NCI-H524 (cell line): ENCODE measurements at places on chromosomes 11 and 22.

DNA sequence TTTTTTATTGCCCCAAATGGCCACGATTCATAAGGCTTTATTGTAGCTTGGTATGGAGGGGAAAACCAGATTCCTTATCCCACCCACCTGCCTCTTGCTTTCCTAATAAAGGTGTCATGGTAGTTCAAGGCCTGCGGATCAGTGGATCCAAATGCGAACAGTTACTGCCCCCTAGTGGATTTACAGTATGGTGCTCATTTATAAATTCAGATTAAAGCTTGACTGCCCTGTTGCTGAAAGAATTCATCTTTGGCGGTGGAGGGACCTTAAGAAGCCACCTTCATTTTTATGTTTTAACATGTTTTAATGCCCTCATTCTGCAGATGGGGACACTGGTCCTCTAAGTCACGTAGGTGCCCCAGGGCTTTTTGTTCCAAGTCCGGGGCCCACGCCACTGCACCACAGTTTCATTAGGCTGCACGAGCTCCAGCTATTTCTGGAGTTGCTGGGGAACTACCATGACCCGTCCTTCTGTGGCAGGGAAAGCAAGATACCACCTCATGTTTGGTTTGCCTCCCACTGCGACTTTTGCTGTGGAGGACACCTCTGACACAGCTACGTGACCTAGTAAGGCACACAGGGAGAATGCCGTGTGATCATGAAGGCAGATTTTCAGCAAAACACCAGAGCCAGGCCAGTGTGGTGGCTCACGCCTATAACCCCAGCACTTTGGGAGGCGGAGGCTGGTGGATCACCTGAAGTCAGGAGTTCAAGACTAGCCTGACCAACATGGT is 15.6 kb upstream of the INCENP start:
- DNase-seq, result peak; percentile 30

DNA sequence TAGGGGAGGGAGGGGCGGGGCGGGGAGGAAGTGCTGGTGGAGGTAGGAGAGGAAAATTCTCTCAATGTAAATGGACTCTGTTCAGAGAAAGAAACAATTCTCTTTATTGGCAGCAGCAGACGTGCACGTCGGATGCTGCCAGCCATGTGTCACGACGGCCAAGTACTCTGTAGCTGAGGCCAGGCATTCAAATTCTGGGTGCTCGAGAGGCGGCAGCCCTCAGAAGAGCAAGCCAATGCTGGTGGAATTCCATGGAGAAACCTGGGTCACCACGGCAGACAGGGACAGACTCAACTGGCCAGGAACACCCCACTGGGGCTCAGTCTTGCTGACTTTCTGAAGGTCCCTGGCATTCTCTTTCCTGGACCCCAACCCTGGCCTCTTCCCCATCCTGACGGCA is 90.8 kb downstream of the ABTB2 start:
- no peak for DNase-seq

GRCh38 chr11:59273373-59273841 is 60.7 kb upstream of the MPEG1 start:
- no peak for DNase-seq

DNA sequence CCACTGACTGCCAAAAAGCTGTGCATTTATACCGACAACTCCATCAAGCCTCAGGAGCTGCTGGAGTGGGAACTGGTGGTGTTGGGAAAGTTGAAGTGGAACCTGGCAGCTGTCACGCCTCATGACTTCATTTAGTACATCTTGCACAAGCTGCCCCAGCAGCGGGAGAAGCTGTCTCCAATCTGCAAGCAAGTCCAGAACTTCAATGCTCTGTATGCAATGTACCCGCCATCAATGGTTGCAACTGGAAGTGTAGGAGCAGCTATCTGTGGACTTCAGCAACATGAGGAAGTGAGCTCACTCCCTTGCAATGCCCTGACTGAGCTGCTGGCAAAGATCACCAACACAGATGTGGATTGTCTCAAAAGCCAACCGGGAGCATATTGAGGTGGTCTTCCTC is at the start of gene SLC22A25:
Gene SLC22A25, minus strand, starts transcription at position 67 of the 400 bp plus-strand sequence. CDS start 13,947 bp downstream, outside the sequence.
- DNase-seq, result no peak

DNA sequence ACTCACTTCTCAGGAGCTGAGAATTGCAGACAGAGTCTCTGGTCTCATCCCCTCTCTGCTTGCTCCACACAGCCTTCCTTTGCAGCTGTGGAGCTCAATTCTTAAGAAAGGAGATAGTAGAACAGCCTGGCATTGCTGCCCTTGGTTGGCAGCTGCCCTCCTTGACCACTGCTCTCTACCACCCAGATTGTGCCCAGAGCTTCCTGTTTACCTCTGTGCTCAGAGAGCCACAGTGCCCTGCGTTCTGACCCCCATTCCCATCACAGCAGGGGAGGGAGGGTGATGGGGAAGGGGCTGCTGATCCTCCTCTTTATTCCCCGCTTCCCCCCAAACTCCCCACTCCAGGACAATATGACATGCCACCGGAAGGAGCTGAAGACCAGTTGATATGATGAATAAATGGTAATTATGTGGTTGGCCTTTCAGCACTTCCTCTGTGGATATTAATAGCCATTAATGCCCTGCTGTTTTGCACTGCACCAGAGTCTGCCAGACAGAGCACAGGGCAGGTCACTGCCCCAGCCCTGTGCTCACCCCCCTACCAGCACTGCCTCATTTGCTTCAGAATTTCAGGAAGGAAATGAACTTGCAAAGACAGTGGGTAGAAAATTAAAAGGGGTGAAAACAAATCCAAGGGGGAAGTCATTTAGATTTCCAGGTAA is 426.8 kb upstream of the CADM1 start:
- no peak for DNase-seq

DNA sequence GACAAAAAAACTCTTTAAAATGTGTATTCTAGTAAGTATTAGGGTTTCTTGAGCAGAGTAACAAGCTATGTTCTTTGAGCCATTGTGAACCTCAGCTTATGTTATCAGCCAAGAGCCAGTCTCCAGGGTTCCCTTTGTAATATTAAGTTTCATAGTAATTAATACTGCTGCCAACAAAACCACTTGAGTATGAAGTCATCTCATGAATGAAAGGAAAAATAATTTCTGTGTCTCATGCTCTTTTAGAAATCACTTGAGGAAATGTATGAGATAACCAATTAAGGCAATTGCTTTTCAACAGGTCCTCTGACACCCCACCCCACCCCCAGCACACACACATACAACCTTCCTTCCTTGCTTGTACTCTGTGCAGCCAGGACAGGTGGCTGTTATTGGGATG is 59.9 kb downstream of the BBOX1 start:
- peak; percentile 30 for DNase-seq

DNA sequence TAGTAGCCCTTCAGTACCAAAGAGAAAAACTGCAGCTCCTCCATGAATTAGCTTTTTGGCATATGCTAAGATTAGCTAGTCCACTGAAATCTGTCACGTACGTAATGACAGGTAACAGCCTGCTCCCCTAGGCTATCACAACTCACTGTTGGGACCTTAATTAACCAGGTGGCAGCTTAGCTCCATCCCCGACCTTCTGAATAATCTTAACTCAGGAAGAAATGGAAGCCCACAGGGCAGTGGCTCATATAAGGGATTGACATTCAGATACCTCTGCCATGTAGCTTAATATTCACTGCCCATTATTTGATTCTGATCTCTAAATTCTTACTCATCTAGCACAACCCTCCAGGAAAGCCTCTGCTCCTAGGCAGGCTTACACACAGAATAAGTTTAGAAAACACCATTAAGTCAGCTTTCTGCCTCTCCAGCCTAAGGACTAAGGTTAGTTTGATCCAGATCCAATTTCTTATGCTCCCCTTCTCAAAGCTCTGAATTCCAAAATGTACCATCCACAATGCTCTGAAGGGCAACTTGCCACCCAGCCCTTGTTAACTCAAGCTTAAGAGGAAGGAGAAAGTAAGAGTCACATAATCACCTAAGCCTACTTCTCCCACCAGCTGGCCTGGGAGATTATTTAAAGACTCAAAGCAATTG is 5.0 kb downstream of the HSPA8 start:
- no peak for DNase-seq

GRCh38 chr11:87359401-87359800 is 321.7 kb downstream of the TMEM135 start:
- DNase-seq, result no peak

DNA sequence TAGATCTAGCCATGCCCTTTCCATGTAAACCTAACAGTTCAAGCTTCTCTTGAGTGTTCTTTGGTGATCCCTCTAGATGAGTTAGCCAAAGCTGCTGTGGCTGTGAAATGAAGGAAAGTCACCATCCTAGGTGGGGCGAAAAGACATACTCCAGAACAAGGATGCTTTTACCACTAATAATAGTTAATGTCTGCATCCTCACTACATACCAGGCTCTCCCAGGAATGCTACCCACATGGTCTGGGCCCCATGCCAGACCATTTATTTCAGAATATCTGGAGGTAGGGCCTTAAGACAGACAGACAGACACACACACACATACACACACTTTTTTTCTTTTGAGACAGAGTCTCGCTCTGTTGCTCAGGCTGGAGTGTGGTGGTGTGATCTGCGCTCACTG is 14.7 kb downstream of the ABTB2 start:
- no peak for DNase-seq

DNA sequence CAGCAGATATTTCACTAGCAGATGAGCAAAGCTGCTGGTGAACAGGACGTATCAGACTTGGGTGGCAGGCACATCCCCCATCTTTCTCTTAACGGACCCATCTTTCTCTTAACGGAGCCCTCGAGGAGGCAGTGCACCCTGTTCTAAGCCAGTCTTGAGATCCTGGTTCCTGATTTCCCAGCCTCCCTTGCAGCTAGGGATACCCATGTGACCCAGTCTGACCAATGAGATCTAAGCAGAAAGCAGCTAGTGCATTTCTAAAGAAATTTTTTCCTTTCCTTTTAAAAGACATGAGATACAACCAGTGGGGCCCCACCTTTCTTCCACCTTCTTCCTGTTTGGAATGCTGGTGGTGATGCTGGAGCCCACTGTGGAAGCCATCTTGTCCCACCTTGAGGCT is 13.6 kb upstream of the ELFN2 start:
- no peak for DNase-seq

- peak; percentile 63 for DNase-seq
These were observed 6.7 kb upstream of the ZDHHC13 start for GRCh38 chr11:19110295-19110694.

GRCh38 chr11:9461760-9462134 is 935 bp downstream of the ZNF143 start:
- peak; percentile 9 for DNase-seq

GRCh38 chr11:1305063-1305495 is 4.4 kb downstream of the TOLLIP start:
- DNase-seq, result no peak

DNA sequence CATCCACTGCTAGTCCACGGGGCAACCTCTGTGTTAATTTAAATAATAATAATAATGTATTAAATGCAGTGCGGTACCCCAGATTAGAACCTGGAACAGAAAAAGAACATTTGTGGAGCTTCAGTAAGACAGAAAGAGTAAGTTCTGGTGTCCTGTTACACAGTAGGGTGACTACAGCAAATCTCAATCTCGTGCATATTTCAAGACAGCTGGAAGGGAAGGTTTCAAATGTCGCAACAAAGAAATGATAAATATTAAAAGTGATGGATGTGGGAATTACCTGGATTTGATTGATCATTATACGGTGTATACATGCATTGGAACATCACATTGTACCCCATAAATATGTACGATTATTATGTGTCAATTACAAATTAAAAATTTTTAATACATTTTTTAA is 1.7 kb upstream of the RAC2 start:
- DNase-seq, result peak; percentile 10

DNA sequence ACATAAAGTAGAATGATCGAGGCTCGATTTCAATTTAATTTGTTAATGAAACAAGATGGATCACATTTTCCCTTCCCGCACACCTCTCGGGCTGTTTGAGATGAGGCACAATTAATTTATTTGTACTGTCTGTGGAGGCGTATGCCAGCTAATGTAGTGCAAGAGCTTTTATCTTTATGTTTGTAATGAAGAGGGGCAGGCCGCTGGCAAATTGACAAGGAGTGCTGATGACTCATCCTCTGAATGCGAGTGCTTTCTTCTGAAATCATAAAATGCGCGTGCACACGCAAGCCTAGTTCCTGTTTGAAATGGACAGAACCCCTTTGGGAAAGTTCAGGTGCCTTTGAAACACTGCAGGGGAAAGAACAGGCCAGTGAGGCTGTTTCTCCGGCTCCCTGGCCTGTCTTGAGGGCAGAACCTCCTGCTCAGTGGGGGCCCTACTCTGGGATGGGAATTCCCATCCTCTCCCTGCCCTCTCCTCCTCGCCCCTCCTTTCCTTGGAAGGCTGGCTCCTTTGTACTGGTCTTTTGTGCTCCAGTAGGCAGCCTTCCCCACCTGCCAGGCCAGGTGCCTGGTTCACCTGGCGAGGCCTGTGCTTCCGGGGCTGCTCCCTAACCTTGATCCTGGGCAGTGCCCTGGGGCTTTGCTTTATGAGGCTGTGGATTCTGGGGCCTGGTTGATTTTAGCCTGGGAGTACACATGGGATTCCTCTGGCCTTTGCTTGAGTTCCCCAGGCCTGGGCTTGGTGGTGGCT is 50.3 kb downstream of the TEAD1 start:
- DNase-seq, result no peak

GRCh38 chr11:119779195-119780071 is 50.4 kb upstream of the NECTIN1 start:
- DNase-seq, result no peak

DNA sequence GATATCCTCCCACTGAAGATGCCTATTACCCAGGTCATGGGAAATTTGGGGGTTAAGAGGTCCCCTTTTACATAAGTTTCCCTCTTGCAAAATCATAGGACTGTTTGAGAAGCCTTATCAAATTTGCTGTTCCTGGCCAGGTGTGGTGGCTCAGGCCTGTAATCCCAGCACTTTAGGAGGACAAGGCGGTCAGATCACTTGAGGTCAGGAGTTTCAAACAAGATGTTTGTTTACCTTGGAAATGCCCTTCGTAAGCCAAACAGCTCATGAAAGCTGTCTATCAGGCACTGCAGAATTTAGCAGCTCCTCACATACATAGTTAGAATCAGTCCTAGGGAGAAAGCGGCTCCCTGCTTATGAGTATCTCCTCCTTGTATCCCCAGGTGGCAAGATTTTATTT is 4.9 kb upstream of the EI24 start:
- DNase-seq, result no peak

DNA sequence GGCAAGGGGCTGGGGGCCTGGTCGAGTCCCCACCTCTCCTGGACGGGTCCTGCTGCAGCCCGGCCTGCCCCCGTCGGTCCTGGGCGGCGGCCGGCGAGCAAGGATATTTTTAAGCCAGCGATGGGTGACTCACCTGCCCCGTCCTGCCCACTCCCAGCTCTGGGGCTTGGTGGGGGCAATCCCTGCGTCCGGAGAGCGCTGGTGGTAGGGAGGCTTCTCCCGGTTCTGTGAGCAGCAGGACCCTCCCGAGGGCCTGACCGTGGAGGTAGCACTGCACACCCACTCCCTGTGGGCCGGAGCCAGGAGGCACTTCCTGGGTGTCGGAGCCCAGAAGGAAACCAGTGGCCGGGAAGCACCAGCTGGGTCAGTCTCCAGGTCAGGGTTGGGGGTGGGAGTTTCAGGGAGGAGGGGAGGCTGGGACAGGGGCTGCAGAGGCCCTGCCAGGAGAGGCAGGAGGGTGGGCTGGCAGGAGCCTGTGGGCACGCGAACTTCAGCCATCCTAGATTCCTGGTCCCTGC is 467 bp downstream of the EPS8L2 start:
- DNase-seq, result no peak
